AG08396 (cell line): ENCODE measurements at places on chromosomes 5 and 9.

GRCh38 chr5:10734037-10734709 is 26.9 kb downstream of the DAP start:
- DNase-seq = no peak

DNA sequence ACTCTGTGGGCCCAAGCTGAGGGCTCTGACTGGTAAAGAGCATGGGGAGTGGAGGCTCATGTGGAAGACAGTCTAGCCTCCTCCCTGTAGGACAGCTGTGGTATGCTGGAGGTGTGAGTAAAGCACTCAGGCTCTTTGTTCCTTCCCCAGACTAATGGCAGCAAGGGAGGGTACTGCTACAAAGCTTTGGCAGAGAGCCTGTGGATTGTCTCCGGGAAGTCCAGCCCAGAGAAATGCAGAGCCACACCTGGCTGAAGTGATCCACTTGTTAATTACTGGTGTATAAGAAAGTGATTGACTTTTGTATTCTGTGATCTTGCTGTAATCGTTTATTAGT is 161.7 kb downstream of the OXCT1 start:
- no peak for DNase-seq

DNA sequence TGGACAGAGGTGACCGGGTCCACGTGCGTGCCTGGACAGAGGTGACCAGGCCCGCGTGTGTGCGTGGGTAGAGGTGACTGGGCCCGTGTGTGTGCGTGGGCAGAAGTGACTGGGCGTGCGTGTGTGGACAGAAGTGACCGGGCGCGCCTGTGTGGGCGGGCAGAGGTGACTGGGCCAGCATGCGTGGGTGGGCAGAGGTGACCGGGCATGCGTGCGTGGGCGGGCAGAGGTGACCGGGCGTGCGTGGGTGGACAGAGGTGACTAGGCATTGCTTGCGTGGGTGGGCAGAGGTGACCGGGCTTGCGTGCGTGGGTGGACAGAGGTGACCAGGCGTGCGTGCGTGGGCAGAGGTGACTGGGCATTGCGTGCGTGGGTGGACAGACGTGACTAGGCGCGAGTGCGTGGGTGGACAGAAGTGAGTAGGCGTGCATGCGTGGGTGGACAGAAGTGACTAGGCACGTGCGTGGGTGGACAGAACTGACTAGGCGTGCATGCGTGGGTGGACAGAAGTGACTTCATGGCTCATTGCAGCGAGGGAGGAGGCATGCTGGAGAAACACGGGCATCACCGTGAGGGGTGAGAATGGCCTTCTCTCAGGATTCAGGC is 254.1 kb upstream of the IRX4 start:
- DNase-seq = no peak

GRCh38 chr9:4117835-4118610 is 181.8 kb downstream of the GLIS3 start:
- no peak for DNase-seq

DNA sequence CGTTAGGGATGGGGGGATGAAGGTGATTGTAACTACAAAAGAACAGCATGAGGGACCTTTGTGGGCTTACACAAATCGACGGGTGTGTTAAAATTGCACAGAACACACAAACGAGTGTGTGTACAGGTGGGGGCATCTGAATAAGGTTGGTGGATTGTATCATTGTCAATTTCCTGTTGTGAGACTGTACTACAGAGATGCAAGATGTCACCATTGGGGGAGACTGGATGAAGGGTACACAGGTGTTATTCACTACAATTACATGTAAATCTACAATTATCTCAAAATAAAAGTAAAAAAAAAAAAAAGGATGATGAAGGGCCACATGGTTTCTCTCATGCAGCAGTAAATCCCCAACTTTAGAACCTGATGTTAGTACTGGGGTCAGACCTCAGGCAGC is 31.4 kb upstream of the PHYKPL start:
- DNase-seq = no peak

- no peak for DNase-seq
Measured at GRCh38 chr5:57642698-57643097, 160.1 kb upstream of the ACTBL2 start.

DNA sequence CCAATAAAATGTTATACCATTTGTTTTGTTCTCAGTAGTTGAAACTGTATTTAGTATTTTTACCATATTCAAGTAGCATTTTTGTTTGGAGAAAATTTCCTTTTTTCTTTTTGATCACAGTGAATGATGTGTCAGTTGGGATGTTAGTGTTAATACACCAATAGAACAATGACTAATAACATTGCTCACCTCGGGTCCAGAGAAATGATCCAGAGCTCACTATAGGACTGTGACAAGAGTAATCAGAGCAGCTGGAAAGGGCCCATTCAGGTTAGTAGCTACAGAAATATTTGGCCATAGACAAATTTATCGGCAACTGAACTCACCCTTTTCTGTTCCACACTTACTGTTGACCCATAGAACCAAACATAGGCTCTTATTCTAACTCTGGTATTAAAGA is 989.2 kb downstream of the TLE4 start:
- DNase-seq = no peak

GRCh38 chr5:9207817-9208418 is 338.0 kb downstream of the SEMA5A start:
- no peak for DNase-seq

DNA sequence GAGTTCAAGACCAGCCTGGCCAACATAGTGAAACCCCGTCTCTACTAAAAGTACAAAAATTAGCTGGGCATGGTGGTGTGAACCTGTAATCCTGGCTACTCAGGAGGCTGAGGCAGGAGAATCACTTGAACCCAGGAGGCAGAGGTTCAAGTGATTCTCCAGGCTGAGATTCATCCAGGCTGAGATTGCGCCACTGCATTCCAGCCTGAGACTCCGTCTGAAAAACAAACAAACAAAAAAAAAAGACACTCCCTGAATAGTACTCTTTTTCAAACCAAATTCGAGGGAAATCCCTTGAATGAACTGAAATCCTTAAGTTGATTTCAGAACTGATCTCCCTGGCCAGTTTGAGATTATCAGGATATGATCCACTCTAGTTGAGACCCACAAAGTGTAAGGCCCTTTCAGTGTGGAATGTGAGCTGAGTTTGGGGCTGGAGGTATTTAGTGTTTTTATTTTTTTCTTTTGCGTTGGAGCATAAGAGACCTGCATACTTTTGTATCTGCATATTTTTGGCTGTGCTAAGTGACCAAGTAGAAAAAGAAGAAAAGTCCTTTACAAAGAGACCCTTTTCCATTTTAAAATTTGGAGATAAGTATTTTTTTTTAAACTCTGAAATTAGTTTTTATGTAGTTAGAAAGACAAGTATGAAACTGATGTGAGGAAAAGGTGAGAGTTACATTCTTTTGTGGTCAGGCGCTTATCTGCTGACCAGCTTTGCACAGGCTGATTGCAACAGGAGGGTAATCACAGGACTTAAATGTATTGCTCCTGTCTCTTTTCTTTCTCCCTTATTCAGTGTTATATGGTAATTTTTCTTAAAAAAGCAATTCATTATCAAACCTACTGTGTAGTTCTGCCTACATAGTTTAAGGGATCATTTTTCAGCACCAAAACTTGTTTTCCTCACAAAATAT is 42.9 kb downstream of the TMEFF1 start:
- no peak for DNase-seq
